Activated naive CD4-positive, alpha-beta T cell (primary cell): ENCODE measurements at places on chromosomes 1 and 21.

- DNase-seq, result no peak
Measured at GRCh38 chr1:163263818-163264655, 57.7 kb upstream of the NUF2 start.

GRCh38 chr21:45372732-45373355, 32.1 kb upstream of the COL18A1 start:
- DNase-seq, result no peak

DNA sequence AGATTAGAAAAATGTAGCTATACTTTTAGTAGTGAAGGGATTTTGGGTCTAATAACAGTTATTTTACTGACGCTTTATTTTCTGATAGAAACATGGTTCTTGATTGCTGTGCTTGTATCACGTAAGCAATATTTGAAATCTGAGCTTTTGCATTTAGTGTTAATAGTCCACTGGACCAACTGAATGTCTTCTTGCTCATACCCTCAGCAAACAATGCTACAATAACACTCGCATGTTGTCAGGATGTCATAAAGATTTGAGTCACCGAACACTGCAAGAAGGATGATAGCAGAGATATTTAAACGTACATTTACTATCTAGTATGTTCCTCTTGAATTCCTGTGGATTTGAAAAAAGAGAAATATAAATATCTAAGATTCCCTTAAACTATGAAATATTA, 7.5 kb downstream of the DYRK1A start:
- DNase-seq, result no peak

- no peak for DNase-seq
Measured at GRCh38 chr1:206498685-206499084, 8.6 kb upstream of the RASSF5 start.

DNA sequence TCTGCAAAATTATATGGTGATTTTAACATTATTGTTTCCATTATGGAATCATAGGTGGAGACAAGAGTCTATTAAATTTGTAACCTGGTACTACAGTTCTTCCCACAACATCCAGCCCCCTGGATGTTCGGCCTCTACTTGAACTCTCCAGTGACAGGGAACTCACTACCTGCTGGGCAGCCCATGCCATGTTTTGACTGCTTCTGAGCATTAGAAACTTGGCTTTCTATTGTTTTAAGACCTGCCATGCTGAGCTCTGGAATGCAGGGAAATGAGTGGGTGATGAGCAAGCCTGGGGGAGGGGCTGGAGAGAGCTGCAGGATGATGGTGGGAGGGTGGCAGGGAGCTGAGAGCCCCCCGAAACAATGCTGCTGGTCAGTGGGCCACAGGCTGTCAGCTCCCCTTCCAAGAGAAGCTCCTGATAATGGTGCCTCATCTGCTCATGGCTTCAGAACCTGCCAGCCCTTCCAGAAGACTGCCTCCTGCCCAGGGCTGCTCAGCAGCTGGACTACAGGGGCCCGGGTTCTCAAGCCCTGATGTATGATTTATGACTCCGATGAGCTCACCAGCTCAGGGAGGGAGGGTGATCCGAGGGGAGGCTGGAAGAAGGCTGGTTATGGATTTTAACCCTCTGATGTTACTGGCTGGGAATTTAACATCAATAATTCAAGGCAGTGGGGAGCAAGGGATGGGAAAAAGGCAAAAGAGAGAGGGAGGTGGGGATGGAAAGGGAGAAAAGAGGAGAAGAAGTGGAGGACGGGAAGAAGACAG, 205.0 kb downstream of the HIVEP3 start:
- no peak for DNase-seq

- DNase-seq, result no peak
Measured at GRCh38 chr1:93723110-93723509, 41.5 kb upstream of the BCAR3 start.

GRCh38 chr1:77732090-77732489, 27.6 kb downstream of the USP33 start:
- no peak for DNase-seq

- no peak for DNase-seq
Measured at GRCh38 chr1:40692429-40692895, 958 bp downstream of the NFYC start.

DNA sequence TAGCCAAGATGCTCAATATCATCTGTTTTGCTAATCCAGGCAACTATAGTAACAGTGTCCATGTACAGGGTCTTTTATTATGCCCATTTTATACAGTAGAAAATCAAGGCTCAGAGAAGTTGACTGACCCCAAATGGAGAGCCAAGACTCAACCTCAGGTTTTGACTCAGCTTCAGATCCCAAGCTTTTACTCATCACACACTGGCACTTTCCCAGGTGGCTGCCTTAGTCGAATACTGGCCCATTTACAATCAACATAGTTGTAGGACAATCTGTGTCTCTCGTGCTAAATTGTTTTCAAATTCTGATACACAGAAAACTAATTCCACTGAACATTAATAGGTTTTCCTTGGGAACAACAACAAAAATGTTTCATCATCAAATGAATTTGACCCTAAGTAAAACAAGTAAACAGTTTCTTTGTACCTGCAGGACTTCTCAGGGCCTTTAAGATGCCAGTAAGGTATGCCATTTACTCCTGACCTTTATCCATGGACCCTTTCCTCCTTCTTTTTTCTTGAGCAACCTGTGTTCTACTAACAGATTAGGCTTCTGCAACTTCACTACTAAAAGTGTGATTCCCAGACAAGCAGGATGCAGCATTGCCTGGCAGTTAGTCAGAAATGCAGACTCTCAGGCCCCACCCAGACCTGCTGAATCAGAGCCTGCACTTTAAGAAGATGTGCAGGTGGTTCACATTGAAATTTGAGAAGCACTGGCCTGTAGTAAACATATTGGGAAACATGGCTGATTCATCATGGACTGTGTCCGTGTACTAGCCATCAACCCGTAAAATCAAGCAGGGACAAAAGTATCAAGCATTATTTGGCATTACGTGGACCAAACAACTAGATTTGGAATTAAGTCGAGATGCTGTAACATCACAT, 128.8 kb downstream of the RRAGC start:
- DNase-seq, result no peak

DNA sequence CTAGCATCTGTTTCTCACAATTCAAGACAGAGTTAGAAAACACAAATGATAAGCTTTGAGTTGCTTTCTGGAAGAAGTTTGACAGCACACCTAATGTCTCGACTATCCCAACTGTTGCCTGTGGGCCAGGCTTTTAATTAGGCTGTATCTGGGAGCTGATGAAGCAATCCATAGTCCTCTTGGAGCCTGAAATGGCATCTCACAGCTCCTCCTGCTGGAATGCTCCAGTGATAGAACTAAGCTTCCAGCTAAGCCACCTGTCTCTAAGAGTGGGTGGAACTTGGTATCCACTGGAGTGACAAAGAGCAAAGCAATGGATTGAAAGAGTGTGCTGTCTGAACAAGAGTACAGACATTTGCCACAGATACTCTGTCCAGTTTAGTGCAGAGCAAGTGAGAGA, 605.3 kb upstream of the NR5A2 start:
- DNase-seq, result no peak

DNA sequence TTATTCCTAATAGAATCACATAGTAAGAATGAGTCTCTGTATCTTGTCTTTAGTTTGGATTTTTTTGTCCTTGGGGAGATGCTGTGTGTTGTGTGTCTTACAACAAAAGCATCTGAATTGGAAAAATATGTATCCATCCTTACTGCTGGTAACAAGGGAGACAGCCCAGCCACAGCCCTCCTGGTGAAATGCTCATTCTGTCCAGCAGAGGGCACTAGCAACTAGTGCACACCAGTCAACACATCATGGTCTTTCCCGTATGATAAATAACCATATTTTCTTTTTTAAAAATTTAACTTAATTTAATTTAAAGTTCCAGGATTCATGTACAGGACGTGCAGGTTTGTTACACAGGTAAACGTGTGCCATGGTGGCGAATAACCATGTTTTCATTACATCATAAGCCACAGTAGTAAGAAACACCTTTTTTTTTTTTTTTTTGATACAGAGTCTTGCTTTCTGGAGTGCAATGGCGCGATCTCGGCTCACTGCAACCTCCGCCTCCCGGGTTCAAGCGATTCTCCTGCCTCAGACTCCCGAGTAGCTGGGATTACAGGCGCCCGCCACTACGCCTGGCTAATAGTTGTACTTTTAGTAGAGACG, 245.1 kb downstream of the PTBP2 start:
- DNase-seq, result peak; percentile 25

DNA sequence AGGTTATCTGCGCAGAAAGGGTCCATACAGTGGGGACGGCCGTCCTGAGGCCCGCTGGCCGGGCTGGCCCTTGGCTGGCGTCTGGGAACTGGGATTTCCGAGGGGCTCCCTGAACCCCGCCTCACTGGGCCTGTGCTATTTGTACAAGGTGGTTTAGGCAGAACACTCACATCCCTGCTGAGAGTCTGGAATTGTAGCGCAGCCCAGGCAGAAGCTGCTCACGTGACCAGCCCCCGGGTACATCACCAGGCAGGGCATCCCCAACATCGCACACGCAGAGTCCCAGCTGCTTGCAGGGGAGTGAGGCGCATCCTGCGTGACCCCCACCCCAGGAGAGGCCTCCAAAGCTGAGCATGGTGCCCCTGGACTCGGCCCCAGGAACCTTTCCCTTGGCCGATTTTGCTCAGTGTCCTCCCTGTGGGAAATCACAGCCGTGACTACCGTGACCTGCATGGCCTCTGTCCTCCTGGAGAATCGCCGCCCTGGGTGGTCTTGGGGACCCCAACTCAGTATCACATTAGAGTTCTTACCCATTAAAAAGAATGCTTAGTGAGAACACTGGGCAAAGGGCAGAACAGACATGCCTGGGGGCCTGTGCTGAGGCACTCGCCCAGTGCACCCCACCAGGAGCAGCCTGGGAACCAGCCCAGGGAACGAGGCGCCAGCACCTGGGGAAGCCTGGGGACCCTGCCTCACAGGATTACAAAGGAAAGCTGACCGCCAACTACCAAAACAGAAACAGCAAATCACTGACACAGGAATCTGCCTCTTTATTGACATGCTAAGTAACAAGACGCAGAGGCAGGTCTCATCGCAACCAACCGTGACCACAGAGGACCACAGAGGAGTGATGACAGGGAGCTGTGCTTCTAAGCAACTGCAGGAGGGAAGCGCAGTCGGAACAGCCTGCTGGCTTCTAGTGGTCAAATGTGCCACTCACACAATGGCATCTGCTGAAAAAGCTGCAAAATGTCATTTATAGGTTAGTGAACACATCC, 33.5 kb downstream of the UBE2G2 start:
- no peak for DNase-seq

DNA sequence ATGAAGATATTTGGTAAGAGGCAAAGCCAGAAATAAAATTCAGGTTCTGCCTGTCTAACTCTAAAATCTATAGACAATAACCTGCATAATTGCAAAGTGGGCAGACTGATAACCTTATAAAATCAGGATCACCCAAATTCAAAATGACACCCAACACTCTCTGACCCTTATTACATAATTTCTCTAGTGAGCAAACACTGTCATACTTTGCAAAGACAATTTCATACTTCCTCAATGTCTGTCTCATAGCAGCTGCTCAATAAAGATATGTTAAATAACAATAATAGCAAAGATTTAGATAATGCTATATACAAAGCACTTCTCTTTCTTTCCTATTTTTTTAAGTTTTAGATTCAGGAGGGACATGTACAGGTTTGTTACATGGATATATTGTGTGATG, 118.5 kb downstream of the UCHL5 start:
- no peak for DNase-seq

DNA sequence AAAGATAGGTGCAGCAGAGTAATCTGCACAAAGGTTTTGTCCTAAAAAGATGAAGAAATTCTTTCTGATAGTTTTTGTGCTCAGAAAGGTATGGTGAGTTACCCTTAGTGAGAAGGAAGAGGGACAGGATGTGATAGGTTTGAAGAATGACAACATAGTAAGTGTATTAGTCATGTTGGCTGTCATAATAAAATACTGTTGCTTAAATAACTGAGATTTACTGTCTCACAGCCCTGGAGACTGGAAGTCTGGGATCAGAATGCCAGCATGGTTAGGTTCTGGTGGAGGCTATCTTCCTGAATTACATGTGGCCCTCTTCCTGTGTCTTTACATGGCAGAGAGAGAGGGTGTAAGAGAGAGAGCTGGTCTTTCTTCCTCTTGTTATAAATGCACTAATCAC, 965.2 kb downstream of the TTLL7 start:
- DNase-seq, result no peak

GRCh38 chr21:45497846-45498645, 44.2 kb downstream of the SLC19A1 start:
- no peak for DNase-seq

- no peak for DNase-seq
Measured at GRCh38 chr1:54084794-54085193, 31.4 kb downstream of the TCEANC2 start.

DNA sequence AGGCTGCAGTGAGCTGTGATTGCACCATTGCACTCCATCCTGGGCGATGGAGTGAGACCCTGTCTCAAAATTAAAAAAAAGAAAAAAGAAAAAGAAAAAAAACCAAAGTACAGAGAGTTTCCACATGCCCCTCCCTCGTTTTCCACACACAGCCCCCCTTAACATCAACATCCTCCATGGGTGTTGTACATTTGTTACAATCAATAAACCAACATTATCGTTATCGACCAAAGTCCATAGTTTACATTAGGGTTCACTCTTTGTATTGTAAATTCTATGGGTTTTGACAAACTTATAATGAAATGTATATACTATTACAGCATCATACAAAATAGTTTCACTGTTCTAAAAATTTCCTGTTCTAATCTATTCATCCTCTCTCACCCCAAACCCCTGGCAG, 15.9 kb upstream of the TINAGL1 start:
- no peak for DNase-seq

GRCh38 chr1:59596956-59597355, 217.8 kb upstream of the HOOK1 start:
- DNase-seq, result no peak

DNA sequence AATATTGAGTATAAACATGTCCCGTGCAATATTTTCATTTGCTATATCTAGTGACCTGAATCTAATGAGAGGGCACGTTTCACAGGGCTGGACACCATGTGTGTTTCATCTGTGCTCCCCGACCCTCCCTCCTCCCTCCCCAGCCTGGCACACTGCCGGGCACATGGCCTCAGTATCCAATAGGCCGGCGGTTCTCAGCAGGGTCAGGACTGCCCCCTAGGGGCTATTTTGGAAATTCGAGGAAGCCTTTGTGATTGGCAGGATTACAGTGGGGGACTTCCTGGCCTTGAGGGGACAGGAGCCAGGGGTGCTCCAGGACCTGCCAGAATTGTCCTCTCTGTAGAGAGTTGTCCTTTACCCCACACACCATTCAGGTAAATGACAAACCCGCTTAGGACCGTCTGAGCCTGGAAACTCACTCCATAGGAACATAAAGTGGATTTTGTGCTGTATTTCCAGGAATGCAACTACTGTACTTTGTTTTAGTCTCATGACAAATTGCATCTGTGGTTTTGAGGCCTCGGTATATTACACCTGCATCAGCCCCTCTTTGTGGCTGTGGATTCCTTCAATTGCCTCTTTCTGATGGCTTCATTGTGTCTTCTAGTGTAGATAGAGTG, 109.5 kb upstream of the SIM2 start:
- no peak for DNase-seq

DNA sequence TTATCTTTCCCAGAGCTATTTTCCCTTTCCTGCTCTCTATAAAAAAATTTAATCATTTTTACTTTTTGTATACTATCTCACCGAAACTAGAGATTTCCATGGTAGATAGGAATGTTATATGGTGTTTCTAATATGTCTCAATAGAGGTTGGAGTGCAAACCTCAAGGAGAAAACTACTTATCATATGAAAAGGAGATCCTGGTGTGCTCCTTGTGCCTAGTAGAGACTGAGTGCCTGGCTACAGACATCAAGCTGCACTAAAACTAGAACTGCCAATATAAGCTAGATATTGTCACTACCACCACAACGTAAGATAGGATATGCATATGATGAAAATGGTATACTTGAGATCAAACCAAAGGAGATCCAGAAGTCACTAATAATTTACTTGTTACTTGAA, 67.0 kb downstream of the RGS18 start:
- no peak for DNase-seq

GRCh38 chr21:34883491-34884271, 165.4 kb downstream of the RUNX1 start:
- DNase-seq, result no peak
